ENCODE measurements at places on chromosomes 2 and 18.

DNA sequence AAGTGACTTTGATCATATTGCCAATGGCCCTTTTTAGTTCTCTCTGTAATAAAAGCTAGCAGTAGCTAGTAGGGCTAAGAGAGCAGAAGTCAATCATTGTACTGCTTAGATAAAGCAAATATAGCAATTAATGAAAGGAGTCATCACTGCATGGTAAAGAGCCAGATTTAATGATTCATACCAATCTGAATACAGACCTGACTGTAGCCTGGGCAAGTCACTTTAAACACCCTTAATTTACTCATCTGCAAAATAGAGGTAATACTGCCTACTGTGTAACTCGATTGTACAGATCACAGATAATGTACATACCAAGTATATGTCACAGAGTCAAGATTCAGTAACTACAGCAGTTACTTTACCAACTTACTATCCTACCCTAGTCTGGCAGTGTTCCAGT is 63.6 kb downstream of the ASXL2 start:
- DNase-seq, result no peak

DNA sequence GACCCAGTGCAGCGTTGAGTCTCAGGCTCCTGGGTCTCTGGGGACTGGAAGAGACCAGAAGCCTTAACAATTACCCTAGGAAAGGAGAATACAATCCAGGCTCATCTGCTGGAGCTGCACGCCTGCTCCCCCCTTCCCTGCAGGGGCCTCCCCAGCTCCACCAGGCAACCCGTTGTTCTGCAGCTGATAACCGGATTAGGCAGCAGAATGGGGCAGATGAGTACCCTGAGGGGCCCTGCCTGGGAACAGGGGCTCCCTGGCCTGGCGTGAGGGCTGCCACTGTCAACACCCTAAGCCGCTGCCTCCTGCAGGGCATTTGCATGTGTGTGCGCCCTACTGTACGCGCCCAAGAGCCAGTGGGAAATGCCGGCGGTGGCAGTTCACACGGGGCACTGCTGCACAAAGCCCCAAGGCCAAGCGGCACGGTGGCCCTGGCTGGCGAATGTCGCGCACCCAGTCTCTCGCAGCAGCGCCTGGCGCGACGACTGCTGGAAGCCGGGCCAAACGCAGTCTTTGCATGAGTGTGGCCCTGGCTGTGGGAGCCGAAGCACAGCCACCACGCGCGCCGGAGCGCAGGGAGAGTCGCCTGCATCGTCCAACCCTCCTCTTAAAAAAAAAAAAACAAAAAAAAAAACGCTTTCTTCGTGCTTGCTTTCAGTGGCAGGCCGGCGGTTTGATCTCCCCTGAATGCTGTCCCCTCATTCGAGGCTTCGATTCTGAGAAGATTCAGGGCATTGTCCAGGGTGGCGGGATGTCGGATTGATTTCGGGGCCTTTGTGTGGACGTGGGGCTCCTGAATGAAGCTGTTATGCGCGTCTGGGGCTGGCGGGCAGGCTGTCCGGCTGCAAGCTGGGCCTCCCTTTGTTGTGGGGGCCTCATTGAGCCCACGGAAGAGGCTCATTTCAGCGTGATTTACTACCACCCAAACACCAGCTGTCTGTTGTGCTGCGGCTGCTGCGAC is 63.8 kb downstream of the SETBP1 start:
- DNase-seq, result no peak

- DNase-seq, result no peak
Measured at GRCh38 chr18:76339246-76339620, 155.8 kb downstream of the ZNF516 start.

DNA sequence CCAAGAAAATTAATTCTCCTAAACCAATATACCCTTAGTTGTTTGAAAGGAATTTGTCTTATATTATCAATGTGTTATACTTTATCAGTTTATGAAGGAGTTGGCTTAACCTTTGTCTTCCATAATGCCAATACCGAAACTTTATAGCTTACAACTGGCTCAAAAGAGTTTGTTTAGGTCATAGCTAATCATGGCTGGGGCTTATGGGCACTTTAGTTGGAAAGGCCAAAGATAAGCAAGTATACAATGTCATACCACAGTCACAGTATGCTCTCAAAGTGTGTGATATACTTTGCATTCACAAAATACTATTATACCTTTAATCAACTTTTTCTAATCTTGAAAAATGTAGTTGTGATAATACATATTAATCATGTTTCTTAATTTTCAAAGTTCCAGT is 2.3 kb downstream of the KLHL41 start:
- DNase-seq, result no peak

GRCh38 chr18:49655266-49656072 is 93.6 kb downstream of the LIPG start:
- no peak for DNase-seq

DNA sequence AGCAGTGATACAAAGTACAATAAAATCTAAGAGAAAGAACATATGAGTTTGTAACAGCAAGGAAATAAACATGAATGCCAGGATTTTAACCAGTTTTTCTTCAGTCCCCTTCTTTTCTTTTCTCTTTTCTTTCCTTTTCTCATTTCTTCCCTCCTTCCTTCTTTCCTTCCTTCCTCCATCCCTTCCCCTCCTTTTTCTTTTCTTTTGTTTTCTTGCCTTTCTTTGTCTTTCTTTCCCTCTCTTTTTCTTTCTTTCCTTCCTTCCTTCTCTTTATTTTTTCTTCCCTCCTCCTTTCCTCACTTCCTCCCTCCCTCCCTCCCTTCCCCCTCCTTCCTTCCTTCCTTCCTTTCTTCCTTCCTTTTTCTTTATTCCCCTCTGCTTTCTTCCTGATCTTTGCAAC is 142.8 kb upstream of the SYT4 start:
- DNase-seq, result no peak

- no peak for DNase-seq
Measured at GRCh38 chr2:181164699-181165098, 184.3 kb downstream of the UBE2E3 start.

- no peak for DNase-seq
Measured at GRCh38 chr2:295090-295489, 7.2 kb upstream of the ALKAL2 start.

DNA sequence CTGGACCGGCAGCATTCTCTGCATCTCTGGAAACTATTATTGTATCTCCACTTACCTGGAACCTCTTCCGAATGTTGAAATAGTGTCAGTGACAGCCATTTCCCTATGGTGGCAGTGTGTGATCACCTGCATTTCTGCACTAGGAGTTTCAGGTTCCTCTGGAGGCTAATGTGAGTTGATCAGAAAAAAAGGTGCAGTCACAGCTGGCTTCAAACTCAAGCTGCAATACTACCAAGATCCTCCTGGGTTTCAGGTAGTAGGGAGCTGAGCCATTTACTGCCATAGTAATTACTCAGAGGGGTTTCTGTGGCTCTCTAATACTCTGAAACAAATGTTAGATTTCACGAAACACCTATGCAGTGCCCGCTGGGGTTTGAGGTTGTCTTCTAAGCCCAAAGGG is 183.5 kb upstream of the OSR1 start:
- DNase-seq, result no peak

DNA sequence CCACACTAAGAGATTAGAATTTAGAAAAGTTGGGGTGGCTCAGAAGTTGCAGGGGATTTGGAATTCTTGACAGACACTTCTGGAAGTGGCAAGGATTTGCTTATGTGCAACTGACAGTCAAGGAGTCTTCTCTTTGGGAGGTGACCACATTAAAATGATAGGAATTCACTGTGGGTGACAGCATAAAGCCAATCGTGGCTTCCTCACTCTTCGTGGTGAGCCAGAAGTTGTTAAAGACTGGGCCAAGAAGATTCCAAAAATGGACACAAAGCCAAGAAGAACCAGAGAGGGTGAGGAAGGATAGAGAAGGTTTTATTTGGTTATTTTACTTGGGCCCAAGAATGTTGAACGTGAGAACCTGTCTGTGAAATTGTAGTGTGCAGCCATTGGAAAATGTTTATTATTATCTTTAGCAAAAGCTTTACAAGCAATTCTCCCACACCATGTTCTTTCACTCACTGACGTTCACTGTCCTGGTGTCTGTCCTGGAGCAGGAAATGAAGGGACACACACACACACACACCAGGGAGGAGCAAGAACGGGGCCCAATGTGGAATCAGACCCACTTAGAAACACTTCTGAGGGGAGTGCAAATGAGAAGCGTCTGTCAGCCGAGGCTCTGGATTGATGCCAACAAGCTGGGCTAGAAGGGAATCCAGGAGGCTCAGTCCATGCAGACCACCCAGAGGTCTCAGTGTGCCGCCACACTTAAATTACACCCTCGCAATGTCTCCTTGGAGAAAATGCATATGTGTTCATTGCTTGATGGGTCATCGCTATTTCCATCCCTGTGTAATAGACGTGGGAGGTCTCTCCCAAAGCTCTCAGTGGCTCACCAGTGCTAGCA is 37.2 kb downstream of the STEAP3 start:
- no peak for DNase-seq

DNA sequence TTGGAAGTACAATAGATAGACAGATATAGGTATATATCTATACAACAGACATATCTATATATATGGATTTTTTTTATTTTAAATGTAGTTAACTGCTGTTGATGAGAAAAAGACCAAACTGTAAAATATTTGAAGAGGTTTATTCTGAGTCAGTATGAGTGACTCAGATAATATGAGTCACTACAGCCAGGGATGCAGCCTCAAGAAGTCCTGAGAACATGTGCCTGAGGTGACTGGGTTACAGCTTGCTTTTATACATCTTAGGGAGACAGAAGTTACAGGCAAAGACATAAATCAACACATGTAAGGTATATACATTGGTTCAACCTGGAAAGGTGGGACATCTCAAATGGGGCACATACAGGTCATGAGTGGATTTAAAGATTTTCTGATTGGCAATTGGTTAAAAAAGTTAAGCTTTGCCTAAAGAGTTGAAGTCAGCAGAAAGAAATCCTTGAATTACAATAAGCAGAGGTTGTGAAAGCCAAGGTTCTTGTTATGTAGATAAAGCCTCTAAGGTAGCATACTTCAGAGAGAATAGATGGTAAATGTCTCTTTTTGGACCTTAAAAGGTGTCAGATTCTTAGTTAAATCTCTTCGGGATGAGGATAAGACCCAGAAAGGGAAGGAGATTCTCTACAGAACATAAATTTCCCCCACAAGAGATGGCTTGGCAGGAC is 149.9 kb downstream of the RBM43 start:
- no peak for DNase-seq

DNA sequence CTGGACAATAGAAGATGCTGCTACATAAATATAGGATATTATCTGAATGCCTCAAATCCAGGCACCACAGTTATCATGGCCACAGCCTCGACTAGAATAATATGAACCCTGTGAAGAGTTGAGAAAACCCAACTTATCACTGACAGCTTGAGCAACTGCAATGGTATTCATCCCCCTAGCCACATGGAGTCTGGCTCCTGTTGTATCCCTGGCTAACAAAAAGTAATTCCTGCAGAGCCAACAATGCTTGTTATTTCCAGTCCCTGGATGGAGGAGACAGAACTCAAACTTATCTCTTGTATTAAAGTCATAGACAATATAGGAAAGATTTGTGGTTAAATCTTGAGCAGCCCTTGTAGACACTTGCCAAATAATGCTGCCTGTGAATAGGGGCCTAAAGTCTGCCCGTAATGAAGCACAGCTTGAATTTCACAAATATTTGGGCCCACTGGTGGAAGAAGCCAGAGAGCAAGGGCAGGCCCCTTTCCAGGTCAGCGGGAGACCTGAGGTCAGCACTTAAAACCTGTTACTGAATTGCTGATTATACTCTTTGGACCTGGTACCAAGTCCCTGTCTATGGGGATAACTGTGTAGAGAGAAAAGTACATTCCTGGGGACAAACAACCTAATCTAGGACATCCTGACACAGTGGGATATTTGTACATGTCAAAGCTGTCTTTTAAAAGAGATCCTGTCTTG is 28.4 kb upstream of the SUCLG1 start:
- DNase-seq, result no peak

DNA sequence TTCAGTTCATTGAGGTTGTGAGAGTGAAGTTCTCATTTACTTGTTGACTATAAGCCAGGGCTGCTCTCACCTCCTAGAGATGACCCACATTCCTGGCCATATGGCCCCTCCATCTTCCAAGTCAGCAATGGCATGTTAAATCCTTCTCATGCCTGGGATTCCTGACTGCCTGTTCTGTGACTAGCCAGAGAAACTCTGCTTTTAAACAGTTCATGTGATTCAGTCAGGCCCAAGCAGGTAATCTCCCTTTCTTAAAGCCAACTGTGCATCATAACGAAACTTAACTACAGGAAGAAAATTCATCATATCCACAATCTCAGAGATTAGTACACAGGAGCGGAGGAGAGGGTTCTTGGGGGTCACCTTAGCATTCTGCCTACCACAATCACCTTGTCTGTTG is 11.5 kb downstream of the DPP4 start:
- DNase-seq, result no peak

GRCh38 chr18:7172611-7173010 is 55.0 kb upstream of the LAMA1 start:
- DNase-seq, result no peak

- DNase-seq, result no peak
Measured at GRCh38 chr2:30514134-30514847, 67.2 kb downstream of the LCLAT1 start.

- peak; percentile 63 for DNase-seq
Measured at GRCh38 chr2:219402665-219403515, 15.2 kb upstream of the DNPEP start.

DNA sequence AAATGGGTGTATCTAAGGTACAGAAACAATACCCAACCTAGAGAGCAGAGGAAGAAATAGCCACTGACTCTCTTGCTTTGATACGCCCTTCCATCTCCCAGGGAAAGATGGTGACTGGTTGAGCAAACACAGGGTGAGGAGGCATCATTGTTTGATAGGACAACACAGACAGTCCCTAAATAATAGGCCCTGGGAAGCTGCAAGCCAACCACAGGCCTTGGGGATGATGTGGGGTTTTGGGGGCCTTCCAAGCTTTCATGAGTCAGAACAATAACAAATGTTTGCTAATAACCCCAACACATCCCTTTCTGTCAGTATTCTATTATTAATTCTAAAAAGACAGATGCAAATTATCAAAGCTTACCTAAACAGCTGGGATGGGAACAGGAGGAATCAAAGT is 9.8 kb downstream of the LGALSL start:
- DNase-seq, result no peak

- no peak for DNase-seq
Measured at GRCh38 chr2:202114795-202115194, 41.7 kb downstream of the KIAA2012 start.

GRCh38 chr2:239156516-239157265 is 244.1 kb downstream of the HDAC4 start:
- DNase-seq, result no peak

- no peak for DNase-seq
Measured at GRCh38 chr18:51169731-51170130, 27.8 kb downstream of the MEX3C start.
